ENCODE measurements at places on chromosomes 7 and 10. TPM values are rescaled to one million over a fixed set of nuclear protein-coding genes. Genes with fewer than 3 reads are reported as not detected.

DNA sequence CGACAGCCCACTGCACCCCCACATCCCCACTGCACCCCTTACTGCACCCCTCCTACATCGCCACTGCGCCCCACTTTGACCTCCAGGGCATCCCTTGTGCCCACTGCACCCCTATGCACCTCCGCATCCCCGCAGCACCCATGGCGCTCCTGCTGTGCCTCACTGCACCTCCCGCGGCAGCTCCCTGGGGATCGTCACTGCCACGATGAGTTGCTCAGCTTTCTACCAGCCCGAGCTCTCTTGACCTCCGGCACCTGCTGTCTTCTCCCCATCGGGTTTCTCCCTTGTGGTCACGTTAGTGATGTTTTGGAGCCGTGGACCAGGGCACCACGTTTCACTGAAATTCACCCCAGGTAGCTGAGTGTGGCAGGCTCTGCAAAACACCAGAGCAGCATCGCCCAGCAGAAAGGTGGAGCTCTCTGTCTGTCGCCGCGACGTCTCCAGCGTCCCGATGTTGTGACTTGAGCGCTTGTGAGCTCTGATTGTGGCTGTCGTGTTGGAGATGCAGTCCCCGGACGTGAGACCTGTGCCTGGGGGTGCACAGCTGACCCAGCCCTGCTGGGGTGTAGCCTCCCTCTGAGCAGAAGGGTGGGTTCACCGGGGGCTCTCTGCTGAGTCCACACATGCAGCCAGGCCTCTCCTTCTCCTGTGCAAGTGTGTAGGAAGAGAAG lies 147.7 kb downstream of the DNAJB6 start:
- DNase-seq = no peak

- DNase-seq = no peak
Observed at GRCh38 chr7:149093228-149093627, 2.7 kb upstream of the ZNF786 start.

DNA sequence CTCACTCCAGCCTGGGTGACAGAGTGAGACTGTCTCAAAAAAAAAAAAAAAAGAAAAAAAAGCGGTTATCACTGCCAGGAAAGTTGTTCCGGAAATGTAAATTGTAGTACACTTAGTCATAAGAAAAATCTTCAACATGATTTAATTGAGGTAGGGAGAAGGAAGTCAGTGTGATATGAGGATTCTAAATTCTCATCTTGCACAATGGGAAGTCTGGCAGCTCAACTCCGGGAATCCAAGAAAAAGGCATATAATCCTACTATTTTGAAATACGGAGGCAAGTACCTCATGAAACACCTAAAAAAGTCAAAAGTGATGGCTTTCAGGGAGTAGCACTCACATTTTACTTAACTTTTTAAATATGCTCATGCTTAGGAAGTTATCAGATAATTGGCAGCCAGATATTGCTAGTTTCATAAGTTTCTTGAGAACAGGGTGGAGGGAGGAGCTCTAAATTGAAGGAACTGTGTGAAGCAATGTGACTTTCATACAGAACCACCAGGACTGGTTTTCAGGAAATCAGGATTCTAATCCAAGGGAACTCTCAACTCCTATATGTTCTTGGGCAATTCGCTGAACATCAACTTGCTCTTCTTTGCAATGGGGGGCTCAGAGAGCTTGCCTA lies 2.7 kb upstream of the C7orf25 start:
- DNase-seq = peak; percentile 64

DNA sequence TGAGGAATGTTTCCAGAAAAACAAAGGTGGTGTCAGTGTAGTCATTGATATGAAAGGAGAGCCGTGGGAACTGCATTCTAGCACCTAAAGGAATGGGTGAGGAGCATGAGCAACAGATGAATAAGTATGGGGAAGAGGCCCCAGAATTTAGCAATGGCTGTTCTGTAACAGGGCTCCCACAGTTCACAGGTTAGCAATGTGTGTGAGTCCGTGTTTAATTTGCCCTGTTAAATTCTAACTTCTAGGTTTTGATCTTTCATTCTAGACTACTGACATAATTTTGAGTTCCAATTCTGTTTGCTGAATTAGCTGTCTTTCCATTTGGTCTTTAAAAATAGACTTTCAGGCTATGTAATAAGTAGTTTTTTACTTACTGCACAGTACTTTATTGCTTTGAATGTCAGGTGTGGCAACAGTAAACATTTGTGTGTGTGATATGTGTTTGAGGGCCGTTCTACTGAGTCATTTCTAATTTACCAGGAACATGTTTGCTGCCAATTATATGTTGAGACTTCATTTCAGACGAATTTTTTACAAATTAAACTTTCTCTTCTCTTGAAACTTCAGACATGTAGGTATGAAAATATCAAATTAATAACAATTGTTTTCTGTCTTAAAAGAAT lies 8.8 kb downstream of the STK17A start:
- DNase-seq = peak; percentile 59

DNA sequence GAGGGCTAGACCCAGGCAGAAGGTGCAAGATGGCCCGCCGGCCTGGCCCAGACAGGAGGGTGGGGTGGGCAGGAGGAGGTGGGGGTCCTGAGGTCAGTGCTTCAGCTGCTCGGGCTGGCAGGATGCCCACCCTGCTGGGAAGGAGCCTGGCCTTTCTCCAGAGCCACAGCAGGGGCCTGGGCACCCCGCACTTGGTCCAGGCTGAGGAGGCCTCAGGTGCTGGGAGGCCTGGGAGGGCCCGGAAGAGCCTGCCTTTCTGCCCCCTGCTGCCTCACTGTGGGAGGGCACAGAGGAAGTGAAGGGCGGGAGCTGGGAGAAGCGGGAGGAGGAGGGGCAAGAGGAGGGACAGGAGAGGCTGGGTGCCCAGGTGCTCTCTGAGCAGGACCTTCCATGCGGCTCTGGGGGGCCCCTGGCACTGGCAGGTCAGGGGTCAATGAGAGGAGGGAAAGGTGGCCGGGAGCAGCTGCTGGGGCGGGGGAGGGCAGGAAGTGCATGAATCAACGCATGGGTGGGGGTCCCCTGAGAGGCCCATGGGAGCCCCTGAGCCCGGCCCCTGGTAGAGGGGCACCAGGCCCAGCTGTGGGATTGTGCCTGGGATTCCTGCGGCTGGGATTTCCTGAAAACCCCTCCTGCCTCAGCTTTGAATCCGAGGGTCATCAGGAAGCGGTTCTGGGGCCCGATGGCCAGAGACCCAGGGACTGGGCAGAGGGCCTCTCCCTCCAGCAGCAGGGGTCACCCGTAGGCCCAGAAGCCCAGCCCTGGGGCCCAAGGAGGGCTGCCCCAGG lies 49.9 kb downstream of the PWWP2B start:
- DNase-seq = no peak

The ATP6V0E2 gene
- polyA plus RNA-seq = 36.8 TPM

DNA sequence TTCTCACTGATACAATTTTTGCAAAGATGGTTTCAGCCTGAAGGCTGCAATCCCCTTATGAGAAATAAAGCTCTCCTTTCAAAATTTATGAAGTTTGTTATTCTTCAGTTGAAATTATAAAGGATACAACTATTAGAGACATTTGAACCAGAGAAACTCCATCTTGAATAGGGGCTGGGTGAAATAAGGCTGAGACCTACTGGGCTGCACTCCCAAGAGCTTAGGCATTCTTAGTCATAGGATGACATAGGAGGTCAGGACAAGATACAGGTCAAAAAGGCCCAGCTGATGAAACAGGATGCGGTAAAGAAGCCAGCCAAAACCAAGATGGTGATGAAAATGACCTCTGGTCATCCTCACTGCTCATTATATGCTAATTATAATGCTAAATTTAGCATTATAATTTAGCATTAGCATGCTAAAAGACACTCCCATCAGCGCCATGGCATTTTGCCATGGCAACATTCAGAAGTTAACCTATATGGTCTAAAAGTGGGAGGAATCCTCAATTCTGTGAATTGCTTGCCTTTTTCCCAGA lies 22.4 kb upstream of the IFIT1B start:
- no peak for DNase-seq

The HOXA6 gene
- 10.0 TPM for polyA plus RNA-seq

The NEUROG3 gene
- not detected for polyA plus RNA-seq

The TM9SF3 gene
- polyA plus RNA-seq = 88.6 TPM

DNA sequence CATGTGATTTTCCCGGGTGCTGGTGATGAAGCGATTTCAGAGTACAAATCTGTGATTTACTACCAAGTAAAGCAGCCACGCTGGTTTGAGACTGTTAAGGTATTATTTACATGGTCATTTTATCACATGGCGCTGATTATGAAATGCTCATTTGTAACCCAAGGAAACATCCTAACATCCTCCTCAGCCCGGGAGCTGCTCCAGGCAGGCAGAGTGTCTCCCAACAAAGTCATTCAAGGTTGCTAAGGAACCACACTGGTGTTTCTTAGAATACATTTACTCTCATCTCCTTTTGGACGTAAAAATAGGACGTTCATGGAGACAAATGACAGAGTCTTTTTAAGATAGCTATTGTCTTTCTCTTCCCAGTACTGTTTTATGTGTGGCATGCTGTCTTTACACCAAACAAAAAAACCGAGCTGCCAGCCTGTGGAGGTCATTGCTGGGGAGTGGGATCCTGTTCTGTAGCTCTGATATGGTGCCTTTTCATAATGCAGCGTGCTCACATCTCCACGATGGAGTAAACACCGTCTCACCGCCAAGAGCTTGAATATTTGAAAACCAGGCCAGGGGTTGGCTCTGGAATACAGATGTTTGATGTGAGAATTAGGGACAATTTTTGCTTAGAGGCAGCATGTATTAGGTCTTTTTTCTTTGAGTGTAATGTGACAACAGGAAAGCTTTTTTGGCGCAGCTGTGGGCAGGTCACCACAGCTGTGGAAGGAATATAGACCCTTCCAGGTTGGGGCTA lies 119.6 kb downstream of the DOCK1 start:
- no peak for DNase-seq

DNA sequence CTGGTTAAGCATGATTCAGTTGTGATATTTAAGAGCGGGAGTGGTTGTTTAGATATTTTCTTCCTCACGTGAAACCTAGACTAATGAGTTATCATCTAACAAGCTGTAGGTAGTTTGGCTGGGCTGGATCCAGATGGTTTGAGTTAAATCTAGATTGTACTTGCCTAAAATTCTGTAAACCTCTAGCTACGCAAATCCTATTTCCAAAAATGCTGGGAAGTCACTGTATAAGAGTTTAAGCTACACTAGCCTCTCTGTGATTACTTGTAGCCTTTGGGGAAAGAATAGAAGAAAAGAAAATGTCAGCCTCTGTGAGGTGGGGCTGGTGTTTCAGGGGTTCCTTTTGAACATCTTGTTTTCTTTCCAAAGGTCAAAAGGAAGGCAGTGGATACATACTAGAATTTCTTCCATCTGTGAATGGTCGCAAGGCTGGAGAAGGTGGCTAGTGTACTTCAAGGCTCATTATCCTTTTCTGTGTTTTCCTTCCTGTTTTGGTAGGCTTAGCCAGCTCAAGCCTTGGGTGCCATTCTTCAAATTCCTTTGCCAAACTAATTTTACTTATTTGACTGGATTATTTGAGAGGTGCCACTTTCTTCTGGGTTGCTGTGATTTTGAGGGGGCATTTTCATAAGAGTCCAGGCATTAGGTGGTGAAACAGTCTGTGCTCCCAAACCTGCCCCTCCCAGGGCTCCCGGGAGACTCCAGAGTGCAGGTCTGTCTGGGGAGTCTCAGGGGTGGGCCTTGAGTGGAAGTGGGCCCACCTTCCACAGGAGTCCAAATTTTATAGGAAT lies 5.2 kb upstream of the EN2 start:
- no peak for DNase-seq

- DNase-seq = peak; percentile 93
Observed at GRCh38 chr10:114869520-114869892, 47.9 kb downstream of the FHIP2A start.

The ZNF117 gene
- polyA plus RNA-seq = 5.9 TPM

DNA sequence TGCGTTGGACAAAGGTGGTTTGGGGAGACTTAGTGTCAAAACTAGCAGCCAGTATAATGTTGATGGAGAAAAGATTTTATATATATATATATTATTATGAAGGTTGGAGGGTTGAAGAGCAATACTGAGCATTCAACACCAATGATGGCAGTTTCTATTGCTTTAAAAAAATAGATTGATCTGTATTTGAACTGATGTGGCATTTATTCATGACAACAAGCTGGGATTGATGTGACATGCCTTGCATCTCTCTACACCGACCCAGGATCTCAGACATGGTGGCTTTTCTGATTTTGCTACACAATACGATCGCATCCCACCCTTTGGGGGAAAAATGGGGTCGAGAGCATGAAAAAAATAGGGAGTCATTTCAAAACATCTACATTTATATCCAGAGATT lies 175.4 kb downstream of the POU6F2 start:
- no peak for DNase-seq

DNA sequence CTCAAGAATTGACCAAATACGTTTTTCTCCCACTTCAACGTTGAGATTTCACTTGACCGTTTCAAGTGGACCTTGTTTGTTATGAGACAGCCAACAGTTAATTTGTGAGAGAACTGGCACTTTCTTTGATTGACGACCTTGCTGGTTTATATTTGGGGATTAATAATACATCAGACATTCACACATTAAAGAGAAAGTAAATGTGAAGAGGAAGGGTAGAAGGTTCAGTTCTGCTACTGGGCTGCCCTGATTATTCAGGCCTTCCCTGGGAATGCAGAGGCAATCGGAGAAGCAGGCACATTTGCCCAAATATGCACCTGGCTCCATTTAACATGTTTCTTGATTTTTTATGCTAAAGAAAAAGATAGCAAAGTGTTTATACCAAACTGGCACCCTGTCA lies 114.1 kb downstream of the POU6F2 start:
- DNase-seq = no peak

- peak; percentile 71 for DNase-seq
Observed at GRCh38 chr10:95363303-95363912, 72.6 kb upstream of the PDLIM1 start.

The FAM221A gene
- 9.4 TPM for polyA plus RNA-seq

DNA sequence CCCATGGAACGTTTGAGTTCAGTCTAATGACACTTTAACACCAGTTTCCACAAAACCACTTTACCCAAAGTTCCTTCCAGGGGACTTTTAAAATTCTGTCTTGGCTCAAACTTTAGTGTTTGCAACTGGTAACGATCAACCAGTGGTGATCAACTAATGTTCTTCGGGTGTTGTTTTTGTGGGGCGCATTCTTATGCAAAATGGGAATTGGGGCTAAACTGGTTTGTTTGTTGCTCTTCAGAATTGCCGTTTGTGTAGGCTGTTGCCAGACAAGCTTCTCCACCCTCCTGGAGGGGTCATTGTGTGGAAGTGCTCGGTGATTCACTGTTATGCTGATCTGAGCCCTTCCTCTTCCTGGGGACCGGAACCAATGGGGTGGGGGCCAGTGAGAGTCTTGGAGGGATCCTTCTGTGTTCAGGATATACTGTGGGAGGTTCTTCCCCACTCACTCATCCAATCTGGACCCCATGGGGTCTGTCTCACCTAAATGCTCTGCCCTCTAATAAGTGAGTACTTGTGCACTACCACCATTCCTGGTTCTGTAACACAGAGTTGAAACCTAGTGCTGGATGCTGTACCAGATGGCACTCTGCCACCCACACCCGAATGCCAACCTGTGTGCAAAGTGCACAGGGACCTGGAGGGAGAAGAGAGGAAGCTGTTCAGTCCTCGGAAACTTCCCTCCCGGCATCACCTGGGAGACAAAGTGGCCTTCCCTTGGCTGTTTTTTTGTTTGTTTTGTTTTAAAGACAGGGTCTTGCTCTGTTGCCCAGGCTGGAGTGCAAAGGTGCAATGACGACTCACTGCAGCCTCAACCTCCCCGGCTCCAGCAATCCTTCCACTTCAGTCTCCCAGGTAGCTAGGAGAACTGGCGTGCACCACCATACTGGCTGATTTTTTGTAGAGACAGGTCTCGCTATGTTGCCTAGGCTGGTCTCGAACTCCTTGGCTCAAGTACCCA lies 2.1 kb downstream of the NFE2L3 start:
- DNase-seq = peak; percentile 79

All from endothelial cell of umbilical vein (primary cell).